Hematopoietic multipotent progenitor cell treated with erythropoietin and hydrocortisone succinate and interleukin-3 and kit ligand, for 6 days (in vitro differentiated cells): ENCODE measurements at places on chromosomes 7 and 10.

DNA sequence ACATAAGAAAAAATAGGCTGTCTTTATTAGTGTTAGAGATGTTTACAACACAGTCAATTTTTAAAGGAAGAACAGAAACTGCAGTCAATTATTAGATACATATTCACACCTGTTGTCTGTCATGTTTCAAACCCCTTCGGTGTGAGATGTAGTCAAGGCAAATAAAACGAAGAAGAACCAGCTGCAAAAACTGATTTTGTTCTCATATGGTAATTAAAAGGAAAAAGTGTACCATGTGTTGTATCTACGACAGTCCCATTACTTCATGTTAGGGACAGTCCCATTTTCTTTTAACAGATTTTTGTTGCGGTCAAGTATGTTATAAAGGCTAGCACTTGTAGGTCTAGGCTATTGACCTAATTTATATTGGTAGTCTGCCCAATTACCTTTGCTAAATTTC lies 149.4 kb downstream of the LRRN3 start:
- no peak for DNase-seq

DNA sequence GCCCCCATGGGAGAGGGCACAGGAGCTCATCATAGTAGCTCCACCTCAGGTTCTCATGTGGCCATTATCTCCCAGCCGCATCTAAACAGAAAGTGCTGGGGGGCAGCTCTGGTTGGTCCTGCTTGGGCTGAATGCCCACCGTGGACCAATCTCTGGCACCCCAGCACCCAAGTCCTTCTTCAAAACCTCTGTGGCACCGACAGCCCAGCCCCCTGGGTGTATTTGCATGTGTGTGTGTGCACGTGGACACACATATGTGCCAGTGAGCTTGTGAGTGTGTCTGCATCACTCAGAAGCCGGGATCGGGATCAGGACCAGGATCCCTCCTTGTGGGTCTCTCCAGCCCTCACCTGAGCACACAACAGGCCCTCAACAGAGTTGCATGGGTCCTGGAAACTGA lies 68.2 kb downstream of the ALOX5 start:
- no peak for DNase-seq

- no peak for DNase-seq
Observed at GRCh38 chr10:78330884-78331283, 297.2 kb downstream of the RPS24 start.

- DNase-seq = no peak
Observed at GRCh38 chr10:62098278-62099121, 170.1 kb downstream of the RTKN2 start.

DNA sequence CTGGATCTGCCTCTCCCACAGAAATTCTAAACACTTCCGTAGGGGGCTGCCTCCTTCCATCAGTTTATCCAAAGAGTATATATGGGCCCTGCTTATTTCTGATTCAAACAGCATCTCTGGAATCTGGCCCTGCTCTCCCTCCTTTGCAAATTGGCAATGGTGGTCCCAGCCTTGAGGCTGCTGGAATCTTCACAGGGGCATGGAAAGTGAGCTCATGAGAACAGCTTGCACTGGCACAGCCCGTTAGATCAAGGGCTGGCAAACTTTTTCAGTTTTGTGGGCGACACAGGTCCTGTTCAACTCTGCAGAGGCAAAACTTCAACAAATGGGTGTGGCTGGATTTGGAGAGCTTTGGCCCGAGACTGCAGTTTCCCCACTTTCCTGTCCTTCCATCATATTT lies 526.9 kb downstream of the KCNMA1 start:
- no peak for DNase-seq

DNA sequence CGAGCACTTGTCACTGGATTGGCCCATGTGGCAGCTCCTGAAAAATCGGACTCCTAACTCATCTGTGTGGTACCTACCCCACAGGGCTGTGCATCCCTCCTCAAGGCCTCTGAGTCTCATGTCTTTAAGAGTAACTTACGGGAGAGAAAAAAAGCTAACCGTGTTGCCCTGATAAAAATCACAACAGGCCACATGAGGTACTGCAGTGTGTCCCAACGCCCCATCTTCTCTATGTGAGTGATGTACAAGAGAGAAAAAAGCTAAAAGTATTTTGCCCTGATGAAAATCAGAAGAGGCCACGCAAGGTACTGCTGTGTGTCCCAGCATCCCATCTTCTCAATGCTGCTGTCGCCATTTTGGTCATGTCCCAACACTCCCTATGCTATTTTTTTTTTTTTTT lies 41.2 kb upstream of the ADRB1 start:
- no peak for DNase-seq

- DNase-seq = peak; percentile 44
Observed at GRCh38 chr10:120456626-120457430, at the start of gene PLPP4. TSS of gene PLPP4 (plus strand) at chr10:120457227. CDS start at chr10:120457306, 79 bp downstream.

GRCh38 chr7:82481499-82482097 lies 38.0 kb upstream of the CACNA2D1 start:
- peak; percentile 43 for DNase-seq

GRCh38 chr7:7897949-7898515 lies 70.6 kb upstream of the GLCCI1 start:
- no peak for DNase-seq

- no peak for DNase-seq
Observed at GRCh38 chr10:122102869-122103525, 114.0 kb downstream of the TACC2 start.

- no peak for DNase-seq
Observed at GRCh38 chr10:1683649-1684048, 53.7 kb downstream of the ADARB2 start.

DNA sequence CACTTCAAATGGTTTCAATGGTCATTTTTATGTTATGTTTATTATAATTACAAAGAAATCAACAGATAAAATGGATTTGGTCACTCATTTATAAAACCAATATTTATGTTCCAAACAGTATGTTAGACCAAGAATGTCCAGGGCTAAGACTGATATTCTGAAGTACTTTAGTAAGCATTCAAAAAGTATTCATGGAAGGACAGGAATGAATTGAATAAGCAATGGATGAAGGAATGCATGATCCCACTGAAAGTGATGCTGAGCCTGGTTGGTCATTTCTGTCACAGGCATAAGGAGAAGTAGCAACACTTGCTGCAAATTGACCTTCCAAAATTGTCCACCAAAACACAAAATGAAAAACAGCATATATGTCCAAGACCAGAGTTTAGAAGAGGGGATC lies 189.0 kb upstream of the CELF2 start:
- DNase-seq = no peak

GRCh38 chr10:63221950-63222349 lies 88.8 kb downstream of the NRBF2 start:
- DNase-seq = no peak

DNA sequence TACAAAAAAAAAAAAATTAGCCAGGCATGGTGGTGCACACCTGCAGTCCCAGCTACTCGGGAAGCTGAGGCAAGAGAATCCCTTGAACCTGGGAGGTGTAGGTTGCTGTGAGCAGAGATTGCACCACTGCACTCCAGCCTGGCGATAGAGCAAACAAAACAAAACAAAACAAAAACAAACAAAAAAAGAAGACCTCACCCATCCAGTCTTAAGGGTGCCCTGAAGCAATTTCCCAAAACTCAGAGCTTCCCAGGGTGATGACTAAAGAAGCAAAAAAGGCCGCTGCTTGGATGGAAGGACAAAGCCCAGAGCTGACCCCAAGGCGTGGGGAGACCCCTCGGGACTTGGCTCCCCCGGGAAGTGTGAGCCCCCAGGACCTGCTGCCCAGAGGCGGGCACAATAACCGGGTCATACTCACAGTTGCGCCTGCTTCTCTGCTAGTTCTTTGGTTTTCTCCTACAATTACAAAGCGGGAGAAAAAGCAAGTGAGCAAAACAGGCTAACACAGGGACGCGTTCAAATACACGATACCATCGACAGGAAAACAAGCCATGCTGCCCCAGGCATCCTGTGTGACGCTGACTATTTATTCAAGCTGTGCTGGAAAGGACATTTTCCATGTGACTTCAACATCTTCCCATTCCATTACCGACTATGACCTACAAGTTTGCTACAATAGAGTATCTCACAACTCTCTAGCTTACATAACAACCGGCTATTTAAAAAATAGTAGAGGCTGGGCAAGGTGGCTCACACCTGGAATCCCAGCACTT lies 29.9 kb downstream of the PAPOLB start:
- DNase-seq = no peak

GRCh38 chr7:87152897-87153641 lies 816 bp downstream of the DMTF1 start:
- peak; percentile 76 for DNase-seq

- no peak for DNase-seq
Observed at GRCh38 chr7:66267249-66267648, 62.1 kb downstream of the TPST1 start.

- DNase-seq = no peak
Observed at GRCh38 chr10:43123361-43124093, 14.7 kb upstream of the CSGALNACT2 start.

DNA sequence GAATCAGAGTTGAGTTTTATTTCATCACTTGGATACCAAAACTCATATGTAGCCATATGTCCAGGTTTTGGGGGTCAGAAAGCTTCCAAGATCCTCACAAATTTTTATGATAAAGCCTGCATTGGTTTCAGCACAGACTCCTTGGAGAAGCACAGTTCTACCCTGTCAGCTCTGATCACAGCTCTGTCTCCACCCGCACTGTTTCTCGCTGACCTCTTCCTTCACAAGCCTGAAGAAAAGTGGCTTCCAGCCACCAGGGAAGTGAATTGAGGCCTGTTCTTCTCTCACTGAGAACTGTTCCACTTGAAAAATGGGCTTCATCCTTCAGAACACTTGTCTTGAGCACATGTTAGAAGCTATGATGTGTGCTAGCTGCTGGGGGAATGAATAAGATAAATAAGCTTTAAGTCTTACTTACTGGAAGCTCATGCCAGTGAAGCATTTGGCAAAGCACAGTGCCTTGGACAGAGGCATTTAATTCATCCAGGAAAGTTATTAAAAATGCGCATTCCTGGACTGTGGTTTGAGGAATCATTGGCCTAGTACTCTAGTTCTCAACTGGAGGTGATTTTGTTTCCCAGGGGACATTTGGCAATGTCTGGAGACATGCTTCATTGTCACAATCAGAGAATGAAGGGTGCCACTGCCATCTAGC lies 133.6 kb downstream of the BMPER start:
- no peak for DNase-seq

DNA sequence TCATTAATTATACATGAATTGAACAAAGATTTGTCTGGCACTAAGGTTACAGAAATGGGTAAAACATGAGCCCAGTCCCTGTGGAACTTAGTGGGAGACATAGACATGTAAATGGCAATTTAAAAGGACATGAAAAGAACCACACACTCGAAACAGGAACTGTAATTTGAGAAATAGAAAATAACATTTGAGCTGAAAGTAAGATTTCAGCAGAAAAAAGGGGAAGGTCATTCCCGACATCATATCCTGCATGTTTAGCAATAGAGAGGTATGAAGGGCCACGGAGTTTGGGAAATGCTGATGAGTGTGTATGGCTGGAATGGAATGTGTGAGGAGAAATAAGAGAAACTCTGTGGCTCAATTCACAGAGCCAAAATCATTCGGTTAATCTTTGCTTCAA lies 175.4 kb upstream of the AHR start:
- DNase-seq = no peak

- DNase-seq = no peak
Observed at GRCh38 chr7:1598961-1599639, 29.3 kb upstream of the PSMG3 start.
